Adipocyte (in vitro differentiated cells): ENCODE measurements at places on chromosomes 13 and 19.

DNA sequence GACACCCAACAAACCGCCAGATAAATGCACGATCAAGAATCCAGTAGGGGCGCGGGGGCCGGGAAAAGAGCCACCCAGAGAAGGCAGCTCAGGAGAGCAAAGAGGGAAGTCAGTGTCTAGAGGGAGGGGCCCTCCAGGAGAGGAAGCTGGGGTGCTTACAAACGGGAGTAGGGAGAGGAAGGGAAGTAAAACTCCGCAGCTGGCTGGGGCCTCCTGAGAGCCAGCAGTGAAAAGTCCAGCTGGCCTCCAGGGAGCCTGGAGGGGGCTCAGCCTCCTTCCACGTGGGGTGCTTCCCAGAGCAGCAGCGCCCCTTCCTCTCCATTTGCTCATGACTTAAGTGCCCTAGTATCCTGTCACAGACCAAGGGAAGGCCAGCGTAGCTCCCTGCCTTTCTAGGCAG, 51.8 kb downstream of the TMED1 start:
- DNase-seq: no peak

GRCh38 chr13:43129066-43129465, 105.7 kb downstream of the DNAJC15 start:
- DNase-seq: no peak

DNA sequence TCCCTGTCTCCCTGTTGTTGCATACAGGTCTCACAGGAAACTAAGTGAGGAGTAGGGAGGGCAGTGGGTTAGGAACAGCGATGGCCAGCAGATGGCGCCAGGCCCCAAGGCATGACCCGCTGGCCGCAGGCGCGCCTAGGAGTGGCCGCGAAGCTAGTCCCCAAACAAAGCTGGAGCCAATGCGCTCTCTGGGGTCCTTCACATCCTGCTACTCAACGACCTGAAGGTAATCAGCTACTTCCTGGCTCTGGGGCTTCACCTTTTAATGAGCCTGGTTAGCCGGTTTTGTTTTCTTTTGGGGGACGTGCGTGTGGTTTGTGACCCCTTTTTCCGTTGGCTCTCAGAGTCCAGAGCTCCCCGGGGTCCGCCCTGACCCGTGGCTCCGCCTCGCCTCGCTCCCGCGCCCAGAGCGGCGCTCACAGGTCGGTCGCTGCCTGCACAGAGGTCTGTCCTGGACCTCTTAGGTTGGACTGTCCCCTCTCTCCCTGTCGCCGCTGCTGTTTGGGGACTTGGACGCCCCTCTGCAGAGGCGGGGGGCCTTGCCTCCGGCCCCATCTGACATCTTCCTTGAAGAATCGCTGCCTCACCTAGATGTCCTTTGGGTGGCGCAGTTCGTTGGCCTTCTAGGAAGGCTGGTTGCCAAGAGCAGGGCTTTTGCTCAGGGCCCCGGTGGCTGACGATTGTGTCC, 62.2 kb upstream of the GTF3A start:
- DNase-seq: peak; percentile 92

- DNase-seq: no peak
Observed at GRCh38 chr13:79846386-79846785, 365.4 kb downstream of the NDFIP2 start.

DNA sequence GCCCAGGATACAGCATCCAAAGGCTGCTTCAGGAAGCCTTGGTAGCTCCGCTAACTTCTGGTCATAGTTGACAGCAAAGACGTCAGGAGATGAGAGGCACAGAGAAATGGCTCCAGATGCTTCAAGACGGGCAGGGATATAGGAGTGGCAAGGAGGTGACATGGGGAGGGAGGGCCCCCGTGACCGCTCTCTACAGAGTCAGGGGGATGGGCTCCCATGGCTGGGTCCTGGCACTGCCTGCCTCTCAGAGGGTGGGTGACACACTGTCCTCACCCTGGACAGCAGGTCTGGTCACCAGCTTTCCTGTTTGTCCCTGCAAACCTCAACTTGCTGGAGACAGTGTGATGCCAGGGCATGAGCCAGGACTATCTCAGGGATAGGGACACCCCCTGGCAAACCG, 10.3 kb upstream of the ZNF14 start:
- no peak for DNase-seq

- no peak for DNase-seq
Observed at GRCh38 chr19:8373867-8374813, 10.2 kb downstream of the ANGPTL4 start.
